ENCODE measurements at places on chromosomes 11 and 22.

DNA sequence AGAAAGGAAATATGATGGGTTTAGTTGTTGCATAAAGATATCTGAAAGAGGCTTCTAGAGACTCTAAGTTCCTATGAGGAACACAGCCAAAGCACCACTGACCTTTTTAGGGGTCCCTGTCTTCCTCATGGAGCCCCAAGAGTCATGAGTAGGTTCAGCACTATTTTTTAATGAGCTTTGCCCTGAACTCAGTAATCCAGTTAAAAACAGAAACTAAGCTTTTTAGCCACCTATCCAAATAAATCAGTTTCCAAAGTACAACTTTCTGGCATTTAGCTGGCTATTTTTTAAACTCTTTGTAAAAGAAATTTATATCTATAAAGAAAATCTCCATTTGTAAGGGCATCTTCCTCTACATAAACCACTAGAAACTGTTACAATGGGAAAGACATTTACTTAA, 241.8 kb upstream of the UBASH3B start:
- no peak for DNase-seq

GRCh38 chr11:88195908-88196307, 20.7 kb upstream of the RAB38 start:
- DNase-seq: no peak

GRCh38 chr22:42319386-42319785, 48.9 kb upstream of the TCF20 start:
- no peak for DNase-seq

DNA sequence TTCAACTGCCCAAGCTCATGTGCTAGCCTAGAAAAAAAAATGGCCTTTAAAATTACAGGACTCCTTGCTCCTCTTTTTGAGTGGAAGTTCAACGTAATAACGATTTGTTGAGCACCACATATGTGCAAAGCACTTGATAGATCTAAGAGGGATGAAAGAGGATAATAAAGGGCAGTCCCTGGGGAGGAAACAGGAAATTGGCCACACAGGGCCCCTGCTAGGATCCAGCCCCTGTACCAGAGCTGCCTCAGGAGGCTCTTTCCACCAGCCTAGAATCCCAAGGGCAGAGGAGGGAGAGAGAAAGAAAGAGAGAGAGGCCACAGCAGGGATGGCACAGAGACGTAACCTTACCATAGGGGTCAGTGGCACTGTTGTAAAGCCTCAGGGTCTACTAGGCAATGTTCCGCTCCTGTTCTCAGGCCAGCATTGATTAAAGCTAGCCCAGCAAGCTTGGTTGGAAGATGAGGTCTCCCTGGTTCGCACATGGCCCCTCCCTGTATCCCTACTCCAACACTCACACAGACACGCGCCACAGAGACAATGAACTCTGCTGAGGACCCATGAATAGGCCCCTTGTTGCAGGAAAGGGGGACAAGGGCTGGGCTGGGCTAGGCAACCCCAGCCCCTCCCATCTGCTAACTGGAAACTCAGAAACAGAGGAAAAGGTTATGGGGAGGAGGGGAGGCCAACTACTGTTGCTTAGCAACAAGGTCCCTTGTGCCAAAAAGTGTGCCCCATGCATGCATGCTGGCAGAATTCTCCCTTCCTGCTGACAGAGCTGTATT, at the start of gene TMPRSS5:
Gene TMPRSS5, minus strand, starts transcription at position 438 of the 785 bp plus-strand sequence. Its CDS starts 84 bp downstream, at position 354.
- no peak for DNase-seq

- DNase-seq: no peak
Measured at GRCh38 chr11:104525416-104525815, 361.5 kb upstream of the PDGFD start.

DNA sequence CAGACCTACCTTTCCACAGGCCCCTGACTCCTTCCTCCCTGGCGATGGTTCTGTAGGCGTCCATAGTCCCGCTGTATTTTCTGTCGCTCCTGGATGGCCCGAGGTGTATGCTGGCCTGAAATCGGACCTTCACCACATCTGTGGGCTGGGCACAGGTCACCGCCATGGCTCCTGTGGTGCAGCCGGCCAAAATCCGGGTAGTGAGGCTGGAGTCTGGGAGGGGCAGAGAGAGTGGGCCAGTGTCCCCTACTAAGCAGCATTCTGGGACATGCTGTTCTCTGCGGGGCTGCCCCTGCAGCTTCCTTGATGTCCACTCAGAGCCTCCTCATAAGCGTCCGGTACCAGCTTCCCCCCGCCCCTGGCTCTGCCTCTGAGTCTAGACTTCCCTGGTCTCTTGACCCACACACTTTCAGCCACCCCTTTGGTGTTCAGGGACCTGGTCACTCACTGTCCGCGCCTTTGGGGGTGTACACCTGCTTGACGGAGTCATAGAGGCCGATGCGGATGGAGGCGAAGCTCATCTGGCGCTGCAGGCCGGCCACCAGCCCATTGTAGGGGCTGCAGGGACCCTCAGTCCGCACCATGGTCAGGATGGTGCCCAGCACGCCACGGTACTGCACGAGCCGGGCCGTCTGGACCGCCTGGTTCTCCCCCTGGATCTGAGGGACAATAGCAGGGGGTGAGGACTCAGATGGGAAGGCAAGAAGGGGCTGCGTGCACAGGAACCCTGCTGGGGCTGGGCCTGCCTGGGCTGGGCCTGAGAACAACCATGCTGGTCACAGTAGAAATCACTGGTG, 3.0 kb downstream of the UCP3 start:
- DNase-seq: no peak

DNA sequence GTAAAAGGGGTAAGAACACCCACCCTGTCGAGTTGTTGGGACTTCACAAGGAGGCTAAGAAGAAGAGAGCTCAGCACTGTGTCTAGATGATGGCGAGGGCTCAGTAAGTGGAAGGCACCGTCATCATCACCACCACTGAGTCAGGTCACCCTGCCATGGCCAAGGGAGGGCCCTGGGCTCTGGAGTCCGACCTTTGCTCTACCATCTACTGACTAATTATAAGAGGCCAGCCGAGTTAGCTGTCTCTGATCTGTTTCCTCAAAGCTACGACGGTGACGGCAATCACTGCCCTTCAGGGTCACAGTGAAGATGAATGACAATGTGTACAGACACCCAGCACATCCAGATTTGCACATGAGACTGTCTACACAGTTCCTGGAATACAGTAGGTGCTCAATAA, 29.3 kb downstream of the KIAA0930 start:
- DNase-seq: no peak

DNA sequence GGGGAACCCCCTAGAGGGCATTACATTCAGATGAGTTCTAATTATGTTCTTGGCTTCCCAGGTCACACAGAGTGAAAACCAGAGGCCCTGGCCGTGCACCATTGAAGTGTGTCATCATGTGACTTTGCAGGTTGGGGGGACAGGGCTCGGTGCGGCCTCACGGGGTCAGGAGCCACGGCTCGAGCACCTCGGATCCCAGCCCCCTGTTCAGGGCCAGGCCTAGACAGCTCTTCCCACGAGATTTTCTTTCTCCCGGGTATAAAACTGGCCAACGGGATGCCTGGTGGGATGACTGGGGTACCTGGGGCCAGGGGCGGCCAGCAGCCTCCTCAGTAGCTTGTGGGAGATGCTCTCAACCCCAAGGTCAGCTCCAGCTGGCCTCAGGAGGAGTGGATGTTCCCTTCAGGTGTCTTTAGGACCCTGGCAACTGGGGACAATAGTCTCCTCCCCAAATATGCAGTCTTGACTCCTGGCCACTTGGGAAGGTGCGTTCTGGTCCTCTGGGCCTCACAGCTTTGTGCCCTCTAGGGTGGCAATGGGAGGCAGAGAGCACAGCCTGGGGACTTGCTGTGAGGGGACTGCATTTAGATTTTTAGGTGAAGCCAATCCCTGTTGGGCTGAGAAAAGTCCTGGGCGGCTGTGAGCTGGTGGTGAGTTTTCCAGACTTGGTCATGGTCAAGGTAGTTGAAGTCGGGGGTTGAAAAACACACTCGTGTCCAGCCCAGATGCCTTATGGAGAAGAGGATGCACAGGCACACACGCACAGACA, 95.6 kb downstream of the KCNQ1 start:
- DNase-seq: no peak

- DNase-seq: no peak
Measured at GRCh38 chr11:73466643-73467042, 90.4 kb downstream of the RELT start.

GRCh38 chr11:71444811-71445210, 3.4 kb downstream of the DHCR7 start:
- DNase-seq: no peak

DNA sequence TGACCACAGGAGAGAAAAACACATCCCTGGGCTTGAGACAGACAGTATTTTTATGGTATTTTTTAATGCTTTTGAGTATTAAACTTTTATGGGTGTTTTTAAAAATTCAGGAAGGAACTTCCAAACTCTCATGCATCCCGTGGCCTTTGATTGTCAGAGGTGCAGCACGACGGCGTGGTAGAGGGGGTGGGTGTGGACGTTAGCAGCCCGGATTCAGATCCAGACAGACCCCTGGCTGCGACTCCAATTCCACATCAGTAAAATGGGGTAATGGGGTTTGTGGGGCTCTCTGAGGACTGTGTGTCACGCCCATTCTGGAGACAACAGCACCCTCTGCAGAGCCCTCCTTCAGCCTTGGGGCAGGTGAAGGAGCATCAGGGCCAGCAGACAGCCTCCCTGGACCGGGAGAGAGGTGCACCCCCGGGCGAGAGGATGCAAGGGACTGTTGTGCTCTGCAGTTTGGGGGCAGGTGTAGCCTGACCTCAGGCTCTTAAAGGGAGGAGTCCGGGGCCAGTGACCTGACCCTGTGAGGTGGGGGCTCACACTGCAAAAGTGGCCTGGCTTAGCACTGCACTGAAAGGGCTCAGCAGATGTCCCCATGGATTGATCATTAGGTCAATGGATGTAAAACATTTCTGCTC, 1024.3 kb downstream of the TBC1D22A start:
- DNase-seq: no peak

DNA sequence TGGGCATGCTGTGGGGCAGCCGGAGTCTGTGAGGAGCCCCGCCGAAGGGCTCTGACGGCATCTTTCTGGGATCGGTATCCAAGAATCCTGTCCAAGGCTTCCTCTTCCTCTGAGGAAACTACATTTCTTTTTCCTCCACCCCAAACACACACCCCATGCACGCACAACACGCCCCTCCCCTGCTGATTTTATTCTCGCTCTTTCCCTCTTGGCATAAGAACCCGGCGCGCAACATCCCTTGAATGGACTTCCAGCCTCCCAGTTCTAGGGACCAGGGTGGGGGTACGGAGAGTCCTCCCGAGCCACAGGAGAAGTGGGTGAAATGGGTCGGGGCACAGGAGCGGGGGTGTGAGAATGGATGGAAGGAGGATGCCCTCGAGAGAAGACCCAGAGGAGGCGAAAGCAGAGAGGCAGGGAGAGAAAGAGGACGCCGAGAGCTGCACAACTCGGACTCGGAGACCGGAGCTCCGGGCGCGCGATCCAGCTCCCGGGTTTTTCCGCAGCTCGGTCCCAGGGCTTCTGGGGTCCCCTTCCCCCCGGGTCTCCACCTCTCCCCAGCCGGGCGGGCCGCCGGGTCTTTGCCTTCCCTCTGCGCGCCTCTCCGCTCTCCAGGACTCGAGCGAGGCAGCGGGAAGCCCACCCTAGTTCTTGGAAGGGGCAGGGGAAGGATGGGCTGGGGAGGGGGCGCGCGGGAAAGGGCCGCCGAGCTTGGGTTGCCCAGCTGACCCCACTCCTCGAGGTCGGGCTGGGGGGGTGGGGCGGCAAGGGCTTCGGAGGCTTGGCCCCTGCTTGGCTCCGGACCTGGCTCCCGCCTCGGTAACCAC, 1.5 kb upstream of the LARGE1 start:
- DNase-seq: no peak

DNA sequence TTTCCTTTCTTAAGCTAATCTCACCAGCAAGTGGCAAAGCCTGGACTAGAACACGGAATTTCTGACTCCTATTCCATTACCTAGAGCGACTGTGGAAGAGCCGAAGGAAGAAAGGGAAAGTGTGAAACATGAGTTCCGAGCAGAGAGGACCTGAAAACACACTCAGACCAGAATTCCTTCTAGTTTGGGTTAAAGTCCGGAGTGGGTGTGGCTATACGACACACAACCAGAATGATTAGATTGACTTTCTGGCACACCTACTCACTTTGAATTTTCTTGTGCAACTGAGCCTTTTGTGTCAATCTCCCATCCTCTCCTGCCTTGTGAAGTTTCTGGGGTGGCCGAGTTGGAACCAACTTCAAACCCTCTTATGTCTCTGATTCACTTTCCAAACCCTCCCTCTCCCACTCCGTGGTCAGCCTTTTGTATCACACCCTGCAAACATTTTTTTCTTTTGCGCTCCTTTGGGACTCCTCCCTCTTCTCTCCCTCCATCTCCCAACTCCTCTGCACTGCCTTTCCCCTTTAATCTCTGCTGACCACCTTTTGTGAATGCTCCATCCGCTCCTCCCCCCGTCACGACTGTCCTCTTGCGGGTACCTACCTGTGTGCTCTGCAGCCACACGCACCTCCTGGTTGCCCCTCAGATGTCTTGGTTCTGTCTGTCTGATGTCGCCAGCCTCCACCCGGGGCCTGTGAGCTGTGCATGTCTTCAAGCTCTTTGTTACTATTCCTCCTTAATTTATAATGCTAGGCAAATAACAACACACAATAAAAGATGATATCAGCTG, 86.3 kb upstream of the BLID start:
- no peak for DNase-seq

GRCh38 chr11:107705027-107705426, 6.8 kb downstream of the SLN start:
- no peak for DNase-seq

DNA sequence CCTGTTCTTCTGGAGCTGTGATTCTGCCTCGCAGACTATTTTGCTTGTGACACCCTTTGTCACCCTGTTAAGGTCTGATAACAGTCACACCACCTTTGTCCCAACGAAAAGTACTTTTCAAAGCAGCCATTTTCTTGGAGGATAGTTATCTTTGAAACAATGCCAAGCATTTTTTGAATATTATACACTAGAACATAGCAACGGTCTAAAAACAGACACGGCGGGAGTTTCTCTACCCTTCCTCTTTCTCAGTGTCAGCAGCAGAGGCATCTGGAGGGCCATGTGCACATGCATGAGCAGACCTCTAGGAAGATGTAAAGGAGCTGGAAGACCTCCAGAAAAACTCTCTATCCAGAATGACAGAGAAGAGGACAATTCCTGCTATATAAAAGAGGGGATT, 86.5 kb downstream of the TRPC6 start:
- DNase-seq: no peak

DNA sequence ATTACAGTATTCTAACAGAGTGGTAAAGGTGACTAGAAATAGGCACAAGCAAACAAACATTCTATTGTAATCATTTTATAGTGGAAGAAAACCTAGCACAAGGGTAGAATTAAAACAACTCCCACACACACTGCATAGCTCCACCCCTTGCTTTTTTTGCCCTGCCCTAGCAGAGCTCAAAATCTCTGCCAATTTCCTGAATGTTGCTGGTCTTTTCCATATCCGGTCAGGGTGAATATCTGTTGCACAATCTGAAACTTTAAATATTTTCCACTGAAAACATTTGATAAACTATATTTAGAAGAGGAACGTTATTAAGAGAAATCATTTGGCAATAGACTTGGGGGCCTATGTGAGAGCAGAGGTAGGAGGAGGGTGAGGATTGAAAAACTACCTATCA, 2.7 kb downstream of the SPA17 start:
- no peak for DNase-seq

GRCh38 chr22:19404676-19405075, 26.9 kb downstream of the HIRA start:
- no peak for DNase-seq

- DNase-seq: no peak
Measured at GRCh38 chr22:20194681-20195593, 44.1 kb upstream of the CCDC188 start.

Measured in T-helper 2 cell (primary cell).